ENCODE measurements at places on chromosomes 1 and 21. TPM values are rescaled to one million over a fixed set of nuclear protein-coding genes. Genes with fewer than 3 reads are reported as not detected.

Gene NEK2
- 4.4 TPM for total RNA-seq

Gene RHOU
- 2.3 TPM for total RNA-seq

DNA sequence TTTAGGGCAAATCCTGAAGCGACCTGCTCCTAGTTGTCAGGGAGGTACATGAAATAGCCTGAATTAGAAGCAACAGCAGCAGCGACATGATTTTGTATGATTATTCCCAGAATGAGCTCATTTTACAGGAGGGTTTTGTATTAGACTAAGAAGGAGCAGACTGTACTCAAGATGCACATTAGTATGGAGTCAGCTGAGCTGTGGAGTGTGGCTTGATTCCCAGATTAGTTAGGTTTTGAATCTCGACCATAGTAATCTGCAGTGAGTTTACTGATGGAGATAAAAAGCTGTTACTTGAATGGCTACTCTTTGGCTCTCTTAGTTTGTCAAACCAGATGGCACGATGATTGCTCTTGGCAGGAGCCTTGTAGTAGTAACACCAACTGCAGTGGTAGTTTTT is 143.1 kb downstream of the PHTF1 start:
- DNase-seq: no peak

- no peak for DNase-seq
Observed at GRCh38 chr1:248187363-248187762, 9.7 kb upstream of the OR2M3 start.

- DNase-seq: no peak
Observed at GRCh38 chr1:76408303-76408702, 333.8 kb downstream of the ST6GALNAC3 start.

DNA sequence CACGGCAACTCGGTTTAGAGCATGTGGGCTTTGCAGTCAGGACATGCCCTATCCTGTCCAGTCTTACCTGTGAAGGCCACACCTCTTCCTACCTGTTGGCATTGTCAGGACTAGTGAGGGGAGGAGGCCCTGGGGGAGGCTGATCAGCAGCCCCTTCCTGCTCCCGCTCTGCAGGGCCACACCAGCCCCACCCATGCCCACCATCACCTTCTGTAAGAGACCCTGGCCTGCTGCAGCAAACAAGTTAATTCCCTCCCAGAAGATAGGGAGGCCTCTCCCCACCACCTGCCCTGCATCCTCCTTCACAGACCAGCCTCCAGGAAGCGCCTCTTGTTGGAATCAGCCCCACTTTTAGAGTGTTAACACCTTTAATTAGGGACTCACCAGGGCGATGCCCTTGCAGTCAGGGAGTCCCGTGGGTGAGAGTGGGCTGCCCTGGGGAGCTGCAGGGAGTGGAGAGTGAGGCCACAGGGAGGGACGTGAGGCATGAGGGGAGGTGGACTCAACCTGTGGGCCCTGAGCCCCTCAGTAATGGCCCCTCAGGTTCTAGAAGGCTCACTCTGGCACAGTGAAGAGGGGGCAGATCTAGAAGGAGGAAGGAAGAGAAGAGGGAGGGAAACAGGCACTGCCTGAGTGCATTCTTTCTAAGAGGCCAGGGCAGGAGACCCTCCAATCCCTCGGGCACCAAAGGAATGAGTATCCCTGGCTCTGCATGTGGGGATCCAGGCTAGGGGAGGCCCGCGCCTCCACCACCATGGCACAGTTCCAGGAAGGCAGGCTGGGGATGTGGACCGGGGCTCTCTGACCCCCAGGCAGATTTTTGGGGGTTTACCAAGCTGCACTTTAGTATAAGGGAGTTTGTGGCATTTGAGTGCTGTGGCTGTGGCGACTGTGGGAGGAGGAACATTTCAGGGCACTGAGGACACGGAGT is 8.2 kb downstream of the UMODL1 start:
- no peak for DNase-seq

GRCh38 chr1:65050735-65051134 is 84.4 kb upstream of the JAK1 start:
- no peak for DNase-seq

DNA sequence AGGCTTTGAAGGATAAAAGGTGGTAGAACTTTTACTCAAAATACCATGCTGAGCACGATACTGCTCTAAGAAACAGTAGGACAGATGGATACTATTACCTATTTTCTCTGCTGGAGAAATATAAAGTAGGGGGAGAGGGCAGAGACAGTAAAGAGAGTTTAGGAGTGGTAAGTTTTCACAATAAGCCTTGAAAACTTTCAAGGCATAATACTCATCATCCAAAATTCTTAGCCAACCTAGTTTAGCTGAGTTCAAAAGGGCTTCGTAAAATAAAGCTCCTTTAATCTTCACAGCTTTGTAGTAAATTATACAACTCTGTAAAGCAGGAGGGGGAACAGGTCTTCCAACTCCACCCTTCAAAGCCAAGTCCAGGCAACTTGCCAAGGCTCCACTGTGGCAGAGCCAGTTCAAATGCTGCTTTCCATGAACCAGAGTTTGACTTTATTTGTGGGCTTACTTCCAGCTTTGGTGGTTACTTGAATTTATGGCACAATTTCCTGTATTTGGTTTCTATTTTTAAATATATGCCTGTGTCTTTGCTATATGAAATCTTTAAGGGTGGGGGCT is 15.5 kb downstream of the TEX38 start:
- no peak for DNase-seq

- no peak for DNase-seq
Observed at GRCh38 chr1:90753556-90753955, 36.5 kb upstream of the BARHL2 start.

All from osteocyte (in vitro differentiated cells).